ENCODE measurements at places on chromosomes 2 and 18.

- DNase-seq = no peak
Measured at GRCh38 chr18:3827236-3827845, 377.4 kb downstream of the TGIF1 start.

GRCh38 chr18:9823805-9824473 is 61.8 kb upstream of the TXNDC2 start:
- no peak for DNase-seq

DNA sequence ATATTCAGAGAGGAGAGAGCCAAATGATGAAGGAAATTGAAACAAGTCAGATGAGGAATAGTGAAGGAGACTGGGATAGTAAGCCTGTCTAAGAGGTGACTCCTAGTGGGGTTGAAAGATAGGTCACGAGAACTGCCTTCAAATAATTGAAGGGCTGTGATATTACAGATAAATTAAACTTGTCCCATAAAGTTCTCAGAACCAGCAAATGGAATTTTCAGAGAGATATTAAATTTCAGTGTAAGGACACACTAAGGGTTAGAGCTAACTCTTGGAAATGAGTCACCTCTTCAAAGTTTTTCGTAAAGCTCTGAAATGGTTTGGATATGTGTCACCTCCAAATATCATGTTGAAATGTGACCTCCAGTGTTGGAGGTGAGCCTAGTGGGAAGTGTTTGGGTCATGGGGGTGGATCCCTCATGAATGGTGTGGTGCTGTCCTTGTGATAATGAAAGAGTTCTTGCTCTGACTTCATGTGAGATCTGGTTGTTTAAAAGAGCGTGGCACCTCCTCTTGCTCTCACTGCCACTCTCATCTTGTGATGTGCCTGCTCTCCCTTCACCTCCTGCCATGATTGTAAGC is 87.3 kb downstream of the BABAM2 start:
- DNase-seq = no peak

GRCh38 chr18:45243340-45244110 is 371.8 kb upstream of the SLC14A2 start:
- no peak for DNase-seq

- peak; percentile 44 for DNase-seq
Measured at GRCh38 chr2:113890253-113891235, 655 bp downstream of the ACTR3 start.

- no peak for DNase-seq
Measured at GRCh38 chr2:176879426-176879995, 333.1 kb upstream of the HNRNPA3 start.

DNA sequence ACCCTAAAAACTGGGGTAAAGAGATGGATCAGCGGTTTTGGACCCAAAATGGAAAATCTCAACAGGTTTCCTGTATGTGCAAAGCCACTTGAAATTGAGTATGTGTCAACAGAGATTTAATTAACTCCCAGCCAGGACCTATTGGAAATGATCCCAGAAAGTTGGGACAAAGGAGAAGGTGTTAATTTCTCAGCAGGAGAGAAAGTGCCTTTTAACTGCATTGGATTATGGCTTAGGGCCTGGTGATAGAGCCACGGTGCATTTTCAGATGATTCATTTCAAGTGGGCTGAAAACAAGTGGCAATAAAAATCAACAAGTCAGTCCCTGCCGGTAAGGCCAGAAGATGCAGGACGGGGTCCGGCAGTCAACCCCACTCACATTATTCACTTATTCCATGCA is 80.2 kb upstream of the BCL11A start:
- no peak for DNase-seq

DNA sequence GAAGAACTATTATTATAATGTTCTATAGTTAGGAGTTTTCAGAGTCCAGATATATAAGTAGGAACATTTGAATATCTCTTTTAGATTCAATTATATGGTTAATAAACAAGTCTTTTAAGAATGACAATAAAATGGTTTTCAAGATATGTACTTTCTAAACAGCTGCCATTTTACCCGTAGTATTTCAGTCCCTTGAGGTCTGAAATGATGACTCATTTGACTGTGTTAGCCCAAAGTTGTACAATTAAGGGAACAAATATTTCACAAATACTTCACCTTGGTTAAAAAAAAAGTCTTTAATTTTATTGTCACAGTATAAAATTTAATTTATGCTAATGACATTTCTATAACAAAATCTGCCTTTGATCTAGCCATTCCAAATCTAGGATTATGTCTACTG is 91.6 kb upstream of the TANK start:
- no peak for DNase-seq

Measured in frontal cortex (tissue), 4 donors.